ENCODE measurements at places on chromosomes 16 and 17. TPM values are rescaled to one million over a fixed set of nuclear protein-coding genes. Genes with fewer than 3 reads are reported as not detected.

DNA sequence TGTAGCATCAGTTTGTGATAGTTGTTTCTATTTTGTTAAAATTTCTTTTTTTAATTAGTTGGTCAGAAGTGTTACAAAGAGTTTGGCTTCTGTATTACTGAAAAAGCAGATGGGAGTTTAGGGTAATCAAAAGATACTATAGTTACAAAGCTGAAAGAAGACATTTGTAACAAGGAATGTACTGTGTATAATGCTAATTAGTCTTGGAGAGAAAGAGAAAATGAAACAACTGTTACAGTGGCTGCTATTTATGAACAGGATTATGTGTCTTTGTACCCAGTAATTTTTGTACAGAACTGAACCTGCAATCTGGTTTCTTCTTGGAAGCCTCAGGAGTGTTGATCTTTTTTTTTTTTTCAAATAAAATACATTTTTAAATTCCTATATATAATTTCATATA is 14.3 kb downstream of the GDPD1 start:
- no peak for DNase-seq

- DNase-seq, result no peak
These were observed 275.0 kb upstream of the DYNLRB2 start for GRCh38 chr16:80265624-80266306.

ACSM3 gene
- total RNA-seq, result 0.47 TPM

GRCh38 chr16:82331974-82332750 is 162.1 kb upstream of the MPHOSPH6 start:
- no peak for DNase-seq

DNA sequence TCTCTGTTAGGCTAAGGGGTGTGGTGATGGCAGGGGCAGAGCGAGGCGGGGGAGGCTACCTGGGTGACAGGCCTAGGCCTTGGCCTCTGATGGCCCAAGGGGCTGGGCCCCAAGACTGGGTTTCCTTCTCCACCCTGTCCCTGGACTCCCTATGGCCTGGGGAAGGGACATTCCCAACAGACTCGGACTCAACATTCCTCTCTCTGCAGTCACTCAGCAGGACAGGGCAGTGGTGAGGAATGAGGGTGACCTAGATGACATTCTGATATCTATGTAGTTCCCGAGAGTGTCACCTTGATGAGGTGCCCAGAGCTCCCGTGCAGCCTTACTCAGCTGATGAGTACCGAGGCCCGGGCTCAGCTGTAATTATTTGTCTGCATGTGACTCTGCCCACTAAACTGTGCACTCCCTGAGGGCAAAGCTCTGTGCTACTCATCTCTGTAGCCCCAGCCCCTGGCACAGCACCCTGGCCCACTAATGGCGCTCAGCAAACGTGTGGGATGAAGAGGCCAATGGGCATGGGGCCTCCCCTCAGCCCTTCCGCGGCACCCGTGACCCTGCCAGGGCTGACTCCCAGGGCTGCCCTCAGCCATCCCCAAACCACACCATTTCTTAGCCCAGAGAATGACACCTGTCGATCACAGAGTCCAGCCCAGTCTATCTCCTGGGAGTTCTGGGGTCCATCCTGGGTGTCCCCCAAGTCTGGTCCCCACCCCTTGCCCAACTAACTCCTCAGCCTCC is 2.2 kb downstream of the PLCD3 start:
- DNase-seq, result no peak

DNA sequence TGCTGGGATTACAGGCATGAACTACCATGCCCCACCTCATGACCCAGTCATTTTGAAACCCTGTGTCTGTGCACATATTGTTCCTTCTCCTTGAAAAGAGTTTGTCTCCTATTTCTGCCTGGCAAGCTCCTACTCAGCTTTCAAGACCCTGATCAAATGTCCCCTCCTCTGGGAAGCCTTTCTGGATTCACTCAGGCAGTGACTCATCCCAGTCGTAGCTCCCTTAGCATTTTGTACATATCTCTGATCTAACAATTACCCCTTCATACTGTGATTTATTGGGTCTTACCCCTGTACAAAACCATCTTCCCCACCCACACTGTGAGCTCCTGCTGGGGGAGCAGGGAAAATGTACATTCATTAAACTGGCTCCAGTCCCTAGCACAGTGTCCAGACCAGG is 18.1 kb upstream of the ABCC12 start:
- no peak for DNase-seq

SYNGR3 gene
- 81.3 TPM for total RNA-seq

- no peak for DNase-seq
These were observed 74.6 kb downstream of the N4BP1 start for GRCh38 chr16:48535369-48535787.

DNA sequence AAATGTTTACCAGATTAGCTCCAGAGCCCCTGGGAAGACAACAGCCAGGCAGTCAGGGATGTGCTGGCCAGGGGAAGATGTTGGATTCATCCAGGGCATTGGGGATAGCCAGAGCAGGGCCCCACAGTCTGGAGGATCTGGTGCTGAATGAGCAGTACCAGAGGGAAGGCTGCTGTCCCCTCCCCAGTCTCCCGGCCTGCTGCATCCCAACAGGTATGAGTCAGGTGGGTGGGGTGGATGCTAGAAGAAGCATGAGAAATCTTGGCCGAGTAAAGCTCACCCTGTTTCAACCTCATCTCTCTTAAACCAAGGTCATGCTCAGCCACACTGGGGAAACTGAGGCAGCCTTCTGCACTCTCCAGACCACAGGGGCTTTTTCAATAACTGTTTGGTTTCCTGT is 71.9 kb upstream of the SEC14L1 start:
- no peak for DNase-seq

DNA sequence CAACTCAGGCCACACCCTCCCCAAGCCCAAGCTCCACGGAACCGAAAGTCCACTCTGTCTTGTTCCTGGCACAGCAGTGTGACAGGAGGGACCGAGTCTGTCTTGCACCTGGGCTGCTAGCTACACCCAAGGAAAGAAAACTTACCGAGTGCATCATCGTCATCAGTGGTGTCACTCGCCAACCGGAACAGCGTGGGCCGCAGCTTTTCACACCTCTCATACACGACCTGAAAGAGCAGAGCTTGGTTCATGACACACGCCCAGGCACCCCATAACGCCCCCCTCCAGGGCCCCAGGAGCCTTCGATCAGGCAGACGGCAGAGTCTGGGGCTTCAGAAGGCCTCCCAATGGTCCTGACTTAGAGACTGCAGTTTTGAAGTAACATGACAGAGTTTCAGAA is 27.5 kb downstream of the GGA2 start:
- no peak for DNase-seq

DNA sequence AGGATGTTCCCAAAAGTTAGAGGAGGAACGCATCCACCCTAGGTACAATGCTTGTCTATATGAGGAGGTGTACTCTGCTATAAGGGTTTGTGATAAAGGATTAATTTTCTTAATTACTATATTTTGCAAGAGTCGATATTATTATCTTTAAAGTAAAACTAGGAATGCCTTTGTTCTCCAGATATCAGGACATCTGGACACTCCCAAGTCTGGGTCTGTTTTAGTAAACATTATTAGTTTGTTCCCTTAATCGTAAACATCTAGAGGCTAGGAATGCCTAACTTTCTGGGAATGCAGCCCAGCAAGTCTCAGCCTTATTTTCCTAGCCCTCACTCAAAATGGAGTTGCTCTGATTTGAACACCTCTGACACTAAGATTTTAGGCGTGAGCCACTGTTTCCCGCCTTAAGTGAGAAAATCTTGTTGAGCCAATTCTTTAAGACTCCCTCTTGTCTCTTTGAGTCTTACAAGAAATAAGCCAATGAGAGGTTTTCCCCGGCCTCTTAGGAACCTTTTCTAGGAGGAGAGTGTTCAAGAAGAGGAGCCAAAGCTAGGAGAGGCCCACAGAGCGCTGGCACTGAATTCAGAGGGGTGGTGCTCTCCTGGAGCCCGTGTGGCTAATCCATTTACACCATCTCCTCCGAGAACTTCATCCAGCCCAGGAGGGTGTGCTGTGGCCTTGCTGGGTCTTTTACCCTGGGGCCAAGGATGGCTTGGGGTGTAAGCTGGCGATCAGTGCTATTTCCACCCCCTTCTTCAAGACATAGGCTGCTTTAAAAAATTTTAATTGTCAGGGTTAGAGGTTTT is 40.9 kb downstream of the SMARCE1 start:
- DNase-seq, result no peak

- no peak for DNase-seq
These were observed 11.7 kb upstream of the LLGL1 start for GRCh38 chr17:18213666-18214270.

DNA sequence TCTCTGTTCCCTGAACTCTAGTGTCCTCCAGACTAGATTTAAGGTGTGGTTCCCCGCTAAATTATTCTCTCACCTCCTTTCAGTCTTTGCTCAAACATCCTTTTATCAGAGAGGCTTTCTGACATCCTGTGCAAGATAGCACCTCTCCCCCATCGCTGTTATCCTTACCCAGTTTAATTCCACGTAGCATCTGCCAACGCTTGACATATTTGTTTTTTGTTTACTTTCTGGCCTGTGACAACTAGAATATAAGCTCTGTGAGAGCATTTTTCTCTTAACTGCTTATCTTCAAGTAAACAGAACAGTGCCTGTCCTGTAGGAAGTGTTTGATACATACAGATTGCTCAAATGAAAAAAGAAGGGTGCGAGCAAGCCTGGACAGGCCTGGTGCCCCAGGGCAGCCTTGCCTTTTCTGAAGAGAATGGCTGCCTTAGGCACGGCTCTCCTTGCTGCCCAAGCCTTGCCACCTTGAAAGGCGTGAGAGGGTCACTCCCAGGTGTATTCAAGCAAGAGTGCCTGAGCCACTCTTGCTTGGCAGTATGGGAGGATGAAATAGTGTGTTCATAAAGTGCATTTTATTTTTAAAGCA is 9.7 kb downstream of the DYNLL2 start:
- no peak for DNase-seq

- DNase-seq, result no peak
These were observed 63.5 kb downstream of the PCTP start for GRCh38 chr17:55814377-55814776.

DOK4 gene
- 65.0 TPM for total RNA-seq

DNA sequence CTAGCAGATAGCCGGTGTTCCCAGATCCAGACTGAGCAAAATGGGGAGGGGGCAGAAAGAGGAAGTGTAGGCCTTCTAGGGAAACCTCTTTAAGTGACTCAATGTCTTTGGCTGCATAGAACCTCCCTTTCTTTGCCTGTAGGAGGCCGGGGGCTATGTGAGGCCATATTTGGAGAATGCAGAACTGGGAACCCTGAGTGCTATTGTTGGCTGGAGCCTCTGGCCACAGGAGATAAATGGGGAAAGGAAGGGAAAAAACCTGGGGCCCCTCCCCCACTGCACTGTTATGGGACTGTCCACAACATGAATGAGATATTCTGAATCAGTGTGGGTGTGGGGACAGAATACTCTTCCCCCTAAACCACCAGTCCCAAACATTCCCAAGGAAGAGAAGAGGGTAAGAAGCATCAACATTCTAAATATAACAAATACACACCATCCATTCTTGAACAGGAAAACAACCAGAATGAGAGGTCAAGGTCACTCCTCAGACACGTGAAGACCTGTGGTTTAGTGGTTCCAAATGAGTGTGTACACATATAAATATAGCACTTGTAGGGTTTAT is 2.4 kb downstream of the VPS25 start:
- no peak for DNase-seq

- DNase-seq, result no peak
These were observed 14.7 kb downstream of the LRRC75A start for GRCh38 chr17:16477255-16477654.

ALDH3A1 gene
- 0.31 TPM for total RNA-seq

CCL7 gene
- not detected for total RNA-seq

- DNase-seq, result no peak
These were observed 9.9 kb upstream of the CCL5 start for GRCh38 chr17:35889818-35890773.

FOXN1 gene
- not detected for total RNA-seq

TERB1 gene
- 0.31 TPM for total RNA-seq

DNA sequence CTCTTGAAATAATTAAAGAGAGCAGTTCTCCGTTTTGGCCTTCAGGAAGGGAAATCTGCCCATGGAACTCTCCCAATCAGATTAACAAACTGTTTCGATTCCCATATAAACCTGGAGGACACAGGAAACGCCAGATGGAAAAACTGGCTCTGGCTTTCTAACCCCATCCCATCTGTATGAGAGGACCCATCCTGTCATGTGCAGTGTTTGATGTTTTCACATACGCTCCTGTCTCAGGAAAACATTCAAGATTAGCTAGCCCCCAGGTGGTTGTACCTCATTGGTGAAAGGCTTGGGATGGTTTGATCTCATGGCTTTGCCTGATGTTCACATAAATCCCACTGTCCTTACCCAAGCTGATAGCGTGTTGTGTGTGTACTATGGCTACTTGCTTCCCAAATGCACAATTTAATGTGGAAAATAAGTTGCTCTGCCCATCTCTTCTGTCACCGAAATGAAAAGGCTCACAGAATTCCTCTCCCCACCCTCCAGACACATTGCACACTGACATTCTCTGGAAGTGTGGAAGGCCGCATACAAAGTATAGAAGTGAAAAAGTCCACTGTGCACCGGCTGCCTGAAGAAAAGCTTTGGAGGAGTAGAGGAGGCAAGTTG is 18.2 kb upstream of the ERN1 start:
- no peak for DNase-seq

DNA sequence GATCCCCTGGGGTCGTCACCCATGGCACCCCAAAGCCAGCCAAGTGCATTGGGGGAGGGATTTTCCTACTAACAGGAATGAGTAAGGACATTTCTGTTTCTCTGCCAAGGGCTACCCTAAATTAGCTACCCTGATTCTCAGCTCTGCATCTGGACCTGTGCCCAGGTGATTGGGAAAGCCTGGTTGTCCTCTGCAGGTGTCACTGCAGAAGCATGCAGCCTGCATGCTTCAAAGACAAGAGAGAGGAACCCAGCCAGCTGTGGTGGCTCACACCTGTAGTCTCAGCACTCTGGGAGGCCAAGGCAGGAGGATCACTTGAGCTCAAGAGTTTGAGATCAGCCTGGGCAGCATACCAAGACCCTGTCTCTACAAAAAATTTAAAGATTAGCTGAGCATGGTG is 19.6 kb downstream of the BEAN1 start:
- DNase-seq, result no peak

CES1 gene
- 1.9 TPM for total RNA-seq

GRCh38 chr17:30975042-30975820 is 4.4 kb downstream of the RNF135 start:
- DNase-seq, result no peak

SEPTIN12 gene
- total RNA-seq, result not detected

- DNase-seq, result no peak
These were observed 218.3 kb downstream of the SOX9 start for GRCh38 chr17:72338847-72339790.

DNA sequence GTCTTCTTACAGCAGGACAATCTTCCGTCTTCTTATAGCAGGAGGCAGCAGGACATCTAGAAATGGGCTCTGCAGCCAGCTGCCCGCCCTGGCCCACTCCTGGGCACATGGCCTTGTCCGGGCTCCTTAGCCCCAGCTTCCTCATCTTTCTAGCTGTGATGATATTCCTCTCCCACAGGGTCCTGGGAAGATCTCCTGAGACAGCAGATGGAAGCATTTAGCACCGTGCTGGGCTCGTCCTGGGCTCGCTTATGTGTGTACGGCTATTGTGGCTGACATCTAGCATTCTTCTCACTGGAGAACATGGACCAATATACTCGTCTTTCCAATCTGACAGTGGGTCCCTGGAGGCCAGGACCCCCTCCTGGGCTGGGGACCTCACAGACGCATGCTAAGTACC is 48.5 kb downstream of the TIMM22 start:
- DNase-seq, result no peak
